ENCODE measurements at places on chromosomes 6 and 20. TPM values are rescaled to one million over a fixed set of nuclear protein-coding genes. Genes with fewer than 3 reads are reported as not detected.
A peak's percentile ranks its signal among the peaks of the same experiment; 100 is the strongest.

DNA sequence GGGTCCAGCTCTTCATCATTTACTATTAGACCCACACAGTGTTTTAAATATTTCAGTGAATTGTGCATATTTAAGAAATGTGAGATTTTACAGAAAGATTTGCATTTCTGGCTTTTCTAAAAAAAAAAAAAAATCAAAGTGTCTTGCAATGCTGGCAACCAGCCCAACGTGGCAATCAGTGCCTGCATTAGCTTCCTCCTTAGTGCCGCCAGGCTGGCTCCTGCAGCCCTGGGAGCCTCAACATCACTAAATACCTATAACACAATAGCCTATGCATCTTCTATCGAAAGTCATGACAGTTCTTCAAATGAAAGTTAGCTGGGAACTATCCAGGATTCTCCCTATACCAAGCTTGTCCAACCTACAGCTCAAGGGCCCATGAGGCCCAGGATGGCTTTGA is 9.4 kb upstream of the CD93 start:
- no peaks in the 10 kb centered on the region for H3K36me3 ChIP-seq
- no peak overlapping the region for H3K4me3 ChIP-seq
- H3K27me3 ChIP-seq = no peaks in the 10 kb centered on the region
- DNase-seq = no peak
- no peak overlapping the region for H3K27ac ChIP-seq
- no peaks in the 10 kb centered on the region for H3K4me1 ChIP-seq

DNA sequence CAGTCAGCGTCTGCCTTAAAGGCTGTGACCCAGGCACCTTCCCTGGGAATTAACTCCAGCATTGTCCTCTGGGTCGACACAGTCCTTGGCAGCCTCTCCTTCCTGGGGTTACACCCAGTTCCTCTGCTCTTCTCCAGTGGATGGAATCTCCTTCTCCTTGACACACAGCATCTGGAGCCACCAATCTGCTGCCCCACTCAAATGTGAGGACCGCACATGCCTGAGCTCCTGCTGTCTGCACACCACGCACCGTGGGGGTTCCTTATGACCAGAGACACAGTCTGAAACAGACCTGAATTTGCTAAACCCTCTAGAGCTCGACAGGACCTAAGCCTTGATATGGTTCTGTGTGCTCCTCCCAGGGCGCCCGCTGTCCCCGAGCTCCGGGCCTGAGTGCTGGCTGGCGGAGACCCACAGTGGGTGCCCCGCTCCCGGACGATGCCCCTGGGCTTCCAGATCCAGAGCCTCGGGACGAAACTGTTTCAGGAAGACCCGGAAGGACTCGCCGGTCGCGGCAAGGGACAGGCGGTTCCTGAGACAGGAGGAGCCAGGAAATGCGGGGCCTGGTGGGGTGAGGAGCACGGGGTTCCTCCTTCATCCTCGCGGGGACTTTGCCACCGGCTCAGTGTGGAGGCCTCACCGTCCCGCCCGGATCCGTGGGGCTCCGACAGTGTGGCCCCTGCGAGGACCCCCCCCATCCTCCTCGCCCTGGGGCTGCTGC is 2.5 kb upstream of the RAET1G start:
- no peak overlapping the region for H3K27ac ChIP-seq
- peaks cover 29% of the 10 kb centered on the region for H3K4me1 ChIP-seq
- DNase-seq = peak; percentile 37
- H3K27me3 ChIP-seq = no peaks in the 10 kb centered on the region

- H3K27ac ChIP-seq = no peak overlapping the region
- peaks cover 3% of the 10 kb centered on the region for H3K27me3 ChIP-seq
- H3K4me3 ChIP-seq = no peak overlapping the region
- no peak for DNase-seq
- no peaks in the 10 kb centered on the region for H3K36me3 ChIP-seq
Measured at GRCh38 chr6:88380083-88380482, 213.9 kb upstream of the CNR1 start.

- no peak for DNase-seq
- H3K36me3 ChIP-seq = no peaks in the 10 kb centered on the region
- no peak overlapping the region for H3K27ac ChIP-seq
- H3K27me3 ChIP-seq = no peaks in the 10 kb centered on the region
- H3K4me3 ChIP-seq = no peak overlapping the region
Measured at GRCh38 chr6:52149949-52150348, 36.2 kb upstream of the IL17A start.

GRCh38 chr6:98583506-98583905 is 250.9 kb upstream of the POU3F2 start:
- no peak overlapping the region for H3K27ac ChIP-seq
- H3K4me3 ChIP-seq = no peak overlapping the region
- no peak for DNase-seq
- no peaks in the 10 kb centered on the region for H3K27me3 ChIP-seq
- no peaks in the 10 kb centered on the region for H3K36me3 ChIP-seq
- no peaks in the 10 kb centered on the region for H3K4me1 ChIP-seq

DNA sequence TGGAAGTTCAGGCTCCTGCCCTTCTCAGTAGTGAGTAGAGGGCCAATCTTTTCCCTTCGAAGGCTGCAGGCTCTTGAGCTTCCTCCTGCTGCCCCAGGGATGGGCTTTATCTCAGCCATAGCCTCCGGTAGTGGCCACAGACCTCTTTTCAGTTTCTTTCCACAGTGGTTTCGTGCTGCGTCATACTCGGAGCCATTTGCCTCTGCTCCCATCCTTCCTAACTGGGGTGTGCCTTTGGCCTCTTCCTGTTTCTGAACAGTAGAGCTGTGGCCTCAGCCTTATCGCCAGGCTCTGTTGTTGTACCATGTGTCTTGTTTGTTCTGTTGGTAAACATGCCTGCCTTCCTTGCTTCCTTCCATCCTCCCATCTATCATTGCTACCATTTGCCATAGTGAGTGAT is 54.1 kb downstream of the TULP4 start:
- H3K27me3 ChIP-seq = no peaks in the 10 kb centered on the region
- DNase-seq = no peak
- H3K36me3 ChIP-seq = no peaks in the 10 kb centered on the region
- no peak overlapping the region for H3K27ac ChIP-seq
- H3K4me3 ChIP-seq = no peak overlapping the region
- H3K4me1 ChIP-seq = peaks cover 5% of the 10 kb centered on the region

DNA sequence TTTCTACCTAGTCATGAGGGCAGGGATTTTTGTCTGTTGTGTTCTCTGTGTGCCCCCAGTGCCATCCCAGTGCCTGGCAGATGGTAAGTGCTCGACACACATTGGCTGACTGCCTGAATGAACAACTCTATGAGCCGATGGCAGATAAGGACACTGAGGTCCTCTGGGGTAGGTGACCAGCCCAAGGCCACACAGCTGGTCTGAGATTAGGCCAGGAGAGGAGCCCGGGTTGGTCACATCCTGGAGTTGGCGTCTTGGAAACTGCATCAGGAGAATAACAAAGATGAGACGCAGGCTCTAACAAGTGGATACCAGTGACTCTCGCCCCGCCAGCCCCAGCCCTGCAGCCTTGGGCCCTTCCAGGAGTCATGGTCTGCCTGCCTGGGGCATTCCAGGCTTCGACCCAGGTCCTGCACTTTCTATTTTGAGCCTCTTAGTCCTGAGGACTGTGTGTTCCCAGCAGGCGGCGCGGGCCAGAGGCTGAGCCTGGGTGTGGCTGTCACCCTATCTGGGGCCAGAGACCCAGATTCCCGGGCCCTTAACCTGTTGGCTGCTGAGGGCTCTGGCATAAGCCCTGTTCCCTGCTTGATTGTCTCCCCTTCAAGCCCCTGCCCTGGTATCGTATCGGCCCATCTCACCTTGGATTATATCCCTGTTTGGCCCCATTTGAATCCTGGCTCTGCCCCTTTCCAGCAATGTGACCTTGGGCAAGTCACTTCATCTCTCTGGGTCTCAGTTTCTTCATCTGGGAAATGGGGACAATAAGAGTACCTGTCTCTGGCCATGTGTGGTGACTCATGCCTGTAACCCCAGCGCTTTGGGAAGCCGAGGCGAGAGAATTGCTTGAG is 88.3 kb downstream of the CEBPB start:
- H3K36me3 ChIP-seq = no peaks in the 10 kb centered on the region
- H3K4me3 ChIP-seq = no peak overlapping the region
- H3K27ac ChIP-seq = no peak overlapping the region
- H3K4me1 ChIP-seq = no peaks in the 10 kb centered on the region
- H3K27me3 ChIP-seq = peaks cover 4% of the 10 kb centered on the region
- DNase-seq = no peak

DNA sequence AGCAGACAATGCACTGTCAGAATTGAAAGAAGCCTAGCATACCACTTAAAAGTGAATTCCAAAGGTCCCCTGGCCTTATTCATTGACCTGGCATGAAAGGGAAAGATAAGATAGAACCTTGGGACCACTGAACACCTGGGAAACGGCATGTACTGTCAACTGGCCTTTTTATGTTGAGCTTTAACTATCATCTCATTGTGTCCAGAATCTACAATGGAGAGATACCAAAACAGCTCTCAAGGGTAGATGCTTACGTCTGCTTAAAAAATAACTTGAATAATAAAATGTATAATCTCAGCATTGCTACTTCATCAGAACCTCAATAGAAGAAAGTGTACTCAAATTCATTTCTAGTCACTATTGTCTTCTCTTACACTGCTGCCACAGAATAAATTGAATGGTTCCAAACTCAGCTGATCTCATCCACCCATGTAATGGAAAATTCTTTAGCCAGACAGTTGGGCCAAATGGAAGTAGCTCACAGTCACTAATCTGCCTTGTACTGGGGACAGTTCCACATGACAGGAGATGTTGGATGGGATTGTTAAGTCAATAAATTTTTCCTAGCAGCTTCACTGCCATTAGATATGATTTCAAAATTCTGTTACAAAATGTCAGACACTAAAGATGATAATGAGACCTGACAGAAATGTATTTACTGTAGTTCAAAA is 93.8 kb downstream of the MLIP start:
- H3K4me1 ChIP-seq = no peaks in the 10 kb centered on the region
- H3K27ac ChIP-seq = no peak overlapping the region
- no peaks in the 10 kb centered on the region for H3K36me3 ChIP-seq
- DNase-seq = no peak
- no peak overlapping the region for H3K4me3 ChIP-seq

DNA sequence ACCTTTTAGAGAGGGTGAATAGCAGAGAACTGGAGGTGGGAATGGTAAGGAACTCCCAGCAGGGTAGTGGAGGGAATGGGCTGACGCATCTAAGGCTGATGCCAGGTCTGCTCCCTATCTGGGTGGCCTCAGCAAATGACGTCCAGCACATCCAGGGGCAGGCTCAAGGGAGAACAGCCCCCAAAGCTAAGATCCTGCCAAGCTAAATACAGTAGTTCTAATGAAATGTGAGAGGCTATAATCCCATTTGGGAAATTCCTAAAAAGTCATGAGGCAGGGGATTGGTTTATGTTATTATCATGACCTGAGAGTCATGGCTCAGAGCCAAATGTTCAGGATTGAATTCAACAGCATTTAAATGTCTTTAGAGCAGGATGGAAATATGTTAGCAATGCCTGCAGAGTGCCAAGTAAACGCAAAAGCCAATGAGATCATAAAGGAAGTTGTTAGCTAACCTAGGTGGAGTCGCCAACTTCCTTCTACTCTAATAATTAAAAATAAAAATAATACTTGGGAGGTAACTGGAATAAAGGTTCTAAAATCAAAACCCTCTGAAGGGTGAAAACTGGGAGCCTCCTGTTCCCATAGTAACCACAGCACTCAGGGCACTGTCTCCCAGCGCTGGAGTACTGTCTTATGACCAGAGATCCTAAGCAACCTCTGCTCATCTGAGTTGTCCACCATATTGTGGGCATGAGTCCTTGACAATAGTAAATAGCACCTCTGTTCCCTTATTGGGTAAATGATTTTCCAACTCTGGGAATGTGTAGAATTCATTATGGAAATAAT is 34.8 kb downstream of the IYD start:
- H3K4me1 ChIP-seq = no peaks in the 10 kb centered on the region
- peaks cover 3% of the 10 kb centered on the region for H3K27me3 ChIP-seq
- no peak overlapping the region for H3K4me3 ChIP-seq

- H3K4me1 ChIP-seq = no peaks in the 10 kb centered on the region
- DNase-seq = no peak
- no peaks in the 10 kb centered on the region for H3K36me3 ChIP-seq
- H3K27me3 ChIP-seq = no peaks in the 10 kb centered on the region
Measured at GRCh38 chr6:49570474-49571079, 20.1 kb downstream of the C6orf141 start.

- H3K36me3 ChIP-seq = no peaks in the 10 kb centered on the region
- DNase-seq = no peak
- H3K4me3 ChIP-seq = no peak overlapping the region
- H3K4me1 ChIP-seq = no peaks in the 10 kb centered on the region
- no peak overlapping the region for H3K27ac ChIP-seq
- no peaks in the 10 kb centered on the region for H3K27me3 ChIP-seq
Measured at GRCh38 chr6:145267076-145267867, 468.0 kb downstream of the EPM2A start.

DNA sequence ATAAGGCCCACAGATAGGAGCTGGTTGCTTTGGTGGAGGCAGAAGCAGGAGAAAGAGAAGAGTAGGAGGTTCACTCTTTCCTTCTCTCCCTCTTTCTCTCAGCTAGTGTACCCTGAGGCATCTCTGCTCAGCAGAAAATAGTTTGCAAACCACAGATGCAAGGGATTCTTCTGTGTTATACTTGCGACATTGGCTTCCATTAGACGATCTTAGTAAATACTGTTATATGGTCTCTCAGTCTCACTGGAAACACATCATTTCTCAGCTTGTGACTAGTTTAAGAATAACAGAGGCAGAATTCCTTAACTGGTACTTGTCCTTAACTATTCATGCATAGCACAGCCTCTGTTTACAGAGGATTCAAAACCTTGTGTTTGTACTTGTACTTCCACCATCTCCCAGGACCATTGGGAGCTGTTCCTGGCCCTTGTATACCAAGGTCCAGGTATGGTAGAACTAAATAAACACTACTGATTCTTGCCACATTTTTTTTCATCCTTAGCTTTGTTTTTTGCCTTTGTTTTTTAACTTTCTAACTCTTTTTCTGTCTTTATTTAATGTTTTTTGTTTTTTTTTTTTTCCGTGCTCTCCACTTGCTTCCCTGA is 218.2 kb downstream of the OTOR start:
- no peaks in the 10 kb centered on the region for H3K36me3 ChIP-seq
- no peak for DNase-seq
- no peaks in the 10 kb centered on the region for H3K27me3 ChIP-seq
- no peak overlapping the region for H3K27ac ChIP-seq
- H3K4me1 ChIP-seq = no peaks in the 10 kb centered on the region

Gene CD93
- total RNA-seq = 0.10 TPM

Gene MOCS1
- total RNA-seq = 0.15 TPM

Gene POFUT1
- total RNA-seq = 18.1 TPM

Gene LY6G5B
- total RNA-seq = 42.3 TPM

Gene FKBP1C
- not detected for total RNA-seq

Gene HINT3
- 10.7 TPM for total RNA-seq

Gene PTPRA
- 64.2 TPM for total RNA-seq

Gene MYL9
- 3.8 TPM for total RNA-seq

Gene SEL1L2
- not detected for total RNA-seq

Gene TOP1
- total RNA-seq = 45.9 TPM

Measured in B cell (primary cell).